ENCODE measurements at places on chromosomes 5 and 9.

GRCh38 chr5:103452666-103453065, 109.9 kb downstream of the NUDT12 start:
- no peak for DNase-seq

DNA sequence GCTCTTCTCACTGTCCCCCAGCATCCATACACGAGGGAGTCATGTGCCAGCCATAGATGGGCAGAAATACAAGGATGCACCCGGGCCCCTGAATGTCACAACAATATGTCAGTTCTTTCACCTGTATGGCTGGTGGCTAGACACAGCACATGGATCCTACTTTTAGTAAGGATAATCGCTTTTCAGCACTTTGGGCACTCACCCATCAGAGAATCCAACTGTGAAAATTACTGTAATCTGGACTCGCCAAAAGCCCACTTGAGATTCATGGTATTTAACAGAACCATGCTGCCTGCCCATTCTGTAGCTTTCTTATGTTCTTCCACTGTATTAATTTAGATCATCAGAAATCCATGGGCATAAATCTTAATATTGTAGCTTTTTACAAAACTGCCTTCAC, 124.8 kb downstream of the FRMD3 start:
- no peak for DNase-seq

- no peak for DNase-seq
These were observed 1.9 kb downstream of the LMNB1 start for GRCh38 chr5:126778675-126779403.

DNA sequence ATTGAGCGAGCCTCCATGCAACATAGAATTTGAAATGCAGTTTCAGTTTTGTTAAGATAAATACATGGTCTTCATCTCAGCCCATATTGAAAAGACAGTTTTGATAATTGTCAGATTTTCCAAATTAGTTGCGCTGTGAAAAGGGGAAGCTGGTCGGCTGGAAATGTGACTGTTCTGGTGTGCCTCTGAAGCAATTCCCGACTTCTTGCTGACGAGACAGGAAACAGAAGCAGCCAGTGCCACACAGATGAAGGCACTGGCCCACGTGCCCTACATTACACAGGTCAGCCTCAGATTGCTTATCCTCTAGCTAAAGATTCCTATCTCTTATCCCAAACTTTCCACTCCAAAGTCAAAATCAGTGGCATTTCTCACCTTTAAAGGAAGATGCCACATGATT, 214.1 kb upstream of the TLE4 start:
- DNase-seq = no peak

GRCh38 chr9:69334317-69334716, 9.3 kb downstream of the ENTREP1 start:
- no peak for DNase-seq

GRCh38 chr9:129617167-129617566, 3.7 kb downstream of the C9orf50 start:
- peak; percentile 53 for DNase-seq

GRCh38 chr5:16140417-16140816, 39.2 kb downstream of the MARCHF11 start:
- no peak for DNase-seq

DNA sequence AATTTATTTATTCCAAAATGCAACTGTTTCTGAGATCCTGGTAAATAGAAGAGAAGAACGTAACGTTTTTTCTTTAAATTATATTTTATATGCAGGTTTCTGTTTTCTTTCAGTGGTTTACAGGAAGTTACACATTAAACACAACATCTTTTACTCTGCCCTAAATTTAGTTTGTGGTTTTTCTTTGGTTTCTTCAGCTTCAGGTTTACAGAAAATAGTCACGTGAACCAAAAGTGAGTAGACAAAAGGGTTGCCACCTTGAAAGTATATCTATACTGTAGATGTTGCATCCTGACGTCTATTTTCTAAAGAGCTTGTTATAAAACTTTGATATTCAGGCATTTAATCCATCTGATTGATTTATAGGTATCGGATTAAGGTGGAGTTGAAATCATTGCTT, 1236.6 kb downstream of the MAT2B start:
- DNase-seq = no peak

- DNase-seq = no peak
These were observed 25.1 kb downstream of the ARHGAP26 start for GRCh38 chr5:142795251-142795650.

DNA sequence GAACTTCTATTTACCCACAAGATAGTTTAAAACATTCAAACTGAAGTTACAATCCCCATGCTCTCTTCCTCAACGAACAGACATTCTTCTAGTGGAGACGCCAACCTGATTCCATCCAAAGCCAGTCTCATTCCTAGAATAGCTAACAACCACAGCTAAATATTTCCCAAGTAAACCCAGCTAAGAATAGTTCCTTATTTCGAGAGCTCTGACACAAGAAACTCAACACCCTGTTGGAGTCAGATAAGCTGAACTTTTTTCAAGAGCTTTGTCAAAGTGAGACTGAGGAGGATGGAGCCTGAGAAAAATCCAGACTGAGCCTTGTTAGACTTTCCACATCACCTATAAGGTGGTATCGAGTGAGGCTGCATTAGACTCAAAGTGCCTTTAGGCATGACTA, 56.7 kb upstream of the RPS23 start:
- peak; percentile 82 for DNase-seq

DNA sequence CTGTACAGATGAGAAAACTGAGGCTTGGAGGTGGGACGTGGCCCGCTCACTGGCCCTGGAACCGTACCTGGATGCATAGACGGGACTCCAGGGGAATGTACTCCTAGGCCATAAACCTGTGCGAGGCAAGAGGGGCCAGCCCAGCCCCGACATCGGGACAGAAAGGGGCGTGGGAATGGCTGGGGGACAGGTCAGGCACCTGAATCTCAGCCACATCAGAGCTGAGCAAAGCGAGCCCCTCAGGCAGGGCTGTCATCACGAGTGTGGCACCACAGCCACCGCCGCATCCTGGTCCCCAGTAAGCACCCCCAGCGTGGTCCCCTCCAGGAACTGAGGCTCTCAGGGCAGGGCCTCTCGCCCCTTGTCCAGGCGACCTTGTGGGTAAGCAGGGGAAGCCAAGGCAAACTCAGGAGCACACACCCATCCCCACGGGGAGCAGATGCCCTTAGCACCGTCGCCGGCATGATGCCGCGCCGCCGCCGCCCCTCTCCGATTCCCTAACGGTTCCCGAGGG, 16.5 kb downstream of the NACC2 start:
- no peak for DNase-seq

DNA sequence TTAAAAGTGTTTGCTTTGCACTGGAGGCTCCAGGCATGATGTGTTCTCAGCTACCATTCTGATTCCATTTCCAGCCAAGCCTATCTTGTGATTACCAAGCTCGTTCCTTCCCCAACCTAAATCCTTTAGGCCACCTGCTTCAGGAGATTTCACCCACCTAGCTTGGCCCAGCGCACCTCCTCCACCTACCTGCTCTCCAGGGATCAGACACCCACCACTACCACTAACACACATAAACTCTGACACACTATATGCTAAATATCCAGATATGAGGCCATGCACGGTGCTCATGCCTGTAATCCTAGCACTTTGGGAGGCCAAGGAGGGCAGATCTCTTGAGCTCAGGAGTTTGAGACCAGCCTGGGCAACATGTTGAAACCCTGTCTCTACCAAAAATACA, 2.4 kb downstream of the MYORG start:
- no peak for DNase-seq

- no peak for DNase-seq
These were observed 1653.1 kb upstream of the CDH9 start for GRCh38 chr5:28691526-28691925.

GRCh38 chr9:23123048-23123632, 676.5 kb downstream of the DMRTA1 start:
- DNase-seq = no peak

GRCh38 chr5:105868038-105868780, 1802.5 kb downstream of the EFNA5 start:
- DNase-seq = no peak

DNA sequence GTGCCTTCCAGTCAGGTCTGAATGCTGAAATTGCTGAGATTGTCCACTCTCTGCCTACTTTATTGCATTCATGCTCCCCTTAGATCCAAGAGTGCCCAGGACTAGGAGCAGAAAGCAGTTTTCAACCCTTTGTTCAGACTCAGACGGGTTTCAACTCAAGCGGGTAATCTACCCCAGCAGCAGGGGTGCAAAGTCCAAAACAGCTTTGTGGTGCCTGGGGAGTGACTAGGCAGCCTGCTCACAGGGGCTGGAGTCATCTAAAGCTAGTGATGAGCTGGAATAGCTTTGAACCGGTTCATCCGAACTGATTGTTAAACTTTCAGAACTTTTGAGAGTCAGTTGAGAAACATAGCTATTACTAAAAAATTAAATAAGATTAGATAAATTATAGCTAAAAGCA, 71.0 kb upstream of the IQGAP2 start:
- DNase-seq = no peak

DNA sequence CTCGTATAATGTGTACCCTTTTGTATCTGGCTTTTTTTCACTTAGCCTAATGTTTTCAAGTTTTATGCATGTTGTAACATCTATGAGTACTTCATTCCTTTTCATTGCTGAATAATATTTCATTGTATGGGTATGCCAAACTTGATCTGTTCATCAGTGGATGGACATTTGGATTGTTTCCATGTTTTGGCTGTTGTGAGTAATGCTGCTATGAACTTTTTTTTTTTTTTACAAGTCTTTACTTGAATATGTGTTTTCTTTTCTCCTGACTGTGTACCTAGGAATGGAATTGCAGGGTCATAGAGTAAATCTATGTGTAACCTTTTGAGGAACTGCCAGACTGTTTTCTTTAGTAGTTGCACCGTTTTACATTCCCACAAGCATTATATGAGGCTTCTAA, 52.4 kb downstream of the MTREX start:
- no peak for DNase-seq

- DNase-seq = peak; percentile 3
These were observed 10.1 kb upstream of the MOB3B start for GRCh38 chr9:27539479-27540441.

DNA sequence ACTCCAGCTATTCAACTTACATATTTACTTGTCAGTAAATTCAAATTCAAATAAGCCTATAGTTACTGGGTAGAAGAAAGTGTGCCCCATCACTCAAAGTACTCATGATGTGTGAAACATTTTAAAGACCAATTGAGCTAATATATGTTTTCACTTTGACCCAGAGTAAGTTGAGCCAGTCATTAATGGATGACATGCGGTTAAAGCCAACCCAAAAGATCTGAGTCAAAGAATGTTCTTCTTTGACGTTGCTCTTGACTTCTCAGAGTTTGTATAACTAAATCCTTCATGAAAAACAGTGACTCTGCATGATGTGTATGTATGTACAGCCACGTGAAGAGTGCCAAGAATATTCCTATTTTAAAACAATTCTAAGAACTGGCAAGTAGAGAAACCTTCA, 237.4 kb downstream of the NR2F1-AS1 start:
- no peak for DNase-seq

GRCh38 chr5:57319628-57320027, 145.8 kb downstream of the GPBP1 start:
- no peak for DNase-seq

GRCh38 chr5:168073991-168074800, 217.2 kb upstream of the WWC1 start:
- peak; percentile 75 for DNase-seq

- peak; percentile 92 for DNase-seq
These were observed 153.3 kb upstream of the SLC12A2 start for GRCh38 chr5:127930311-127930710.

DNA sequence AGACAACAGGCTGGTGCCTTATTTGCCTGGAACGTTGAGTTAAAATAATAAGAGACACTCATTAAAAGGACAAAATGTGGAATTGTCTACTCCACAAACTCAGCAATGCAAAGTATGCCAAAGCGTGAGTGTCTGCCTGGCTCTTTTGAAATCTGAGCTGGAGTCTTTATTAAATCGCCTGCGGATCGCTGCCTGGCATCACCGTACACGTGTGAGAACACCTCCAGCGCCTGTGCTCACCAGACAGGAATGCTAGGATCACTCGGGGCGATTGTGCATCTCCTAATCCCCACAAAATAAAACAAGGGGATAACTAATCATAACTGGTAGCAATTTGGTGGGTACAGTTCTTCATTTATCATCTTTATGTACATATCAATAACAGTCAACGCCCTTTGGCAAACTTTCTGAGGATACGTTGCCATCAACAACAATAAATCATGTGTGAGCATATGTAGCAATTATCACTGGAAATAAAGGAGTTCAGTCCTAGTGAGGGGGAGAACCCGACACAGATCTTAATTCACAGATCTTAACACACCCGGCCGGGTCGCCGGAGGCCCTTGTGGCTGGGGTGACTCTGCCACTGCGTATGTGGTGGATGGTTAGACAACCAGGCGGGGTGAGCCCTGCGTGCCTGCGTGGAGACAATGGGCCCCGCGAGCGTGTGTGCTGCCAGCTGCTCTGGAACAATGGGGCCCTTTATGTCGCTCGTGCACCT, 284.9 kb upstream of the IRX1 start:
- DNase-seq = no peak

GRCh38 chr5:42825422-42826148, 13.9 kb upstream of the SELENOP start:
- no peak for DNase-seq

GRCh38 chr5:171577042-171577758, 157.8 kb downstream of the FGF18 start:
- no peak for DNase-seq

- no peak for DNase-seq
These were observed 730 bp downstream of the ZMYND19 start for GRCh38 chr9:137589441-137590122.

DNA sequence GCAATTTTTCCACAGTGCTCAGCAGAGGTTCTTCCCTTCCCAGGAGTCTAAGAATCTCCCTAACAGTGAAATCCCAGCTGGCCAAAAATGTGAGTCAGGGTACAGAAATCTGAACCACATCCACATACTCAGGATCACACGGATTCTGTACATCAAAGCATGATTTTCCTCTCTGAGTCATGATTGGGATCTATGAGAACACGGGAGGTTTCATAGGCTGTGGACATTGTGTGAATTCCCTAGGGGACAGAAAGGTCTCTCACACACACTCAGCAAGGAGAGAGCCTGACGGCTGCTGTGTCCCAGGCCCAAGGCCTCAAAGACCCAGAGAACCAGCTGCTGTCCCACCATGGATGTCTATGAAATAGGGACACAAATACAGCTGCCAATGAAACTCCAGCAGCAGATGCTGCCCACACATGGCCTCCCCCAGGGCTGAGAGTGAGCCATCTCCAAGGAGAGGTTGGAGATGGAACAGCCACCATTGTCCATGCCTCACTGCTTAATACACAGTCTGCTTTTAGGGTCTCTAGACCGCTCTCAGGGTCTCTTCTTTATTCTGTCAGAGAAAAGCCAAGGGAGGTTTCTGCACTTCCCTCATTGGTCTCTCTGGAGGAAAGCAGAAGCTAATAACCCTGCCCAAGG, 102.7 kb downstream of the ADAMTS12 start:
- DNase-seq = peak; percentile 93

GRCh38 chr9:91090130-91090410, 271.6 kb downstream of the AUH start:
- DNase-seq = no peak

GRCh38 chr5:34656700-34657273, 659 bp downstream of the RAI14 start:
- DNase-seq = no peak

Data from NCI-H226 (cell line).